ENCODE measurements at places on chromosomes 3 and 15. TPM values are rescaled to one million over a fixed set of nuclear protein-coding genes. Genes with fewer than 3 reads are reported as not detected.

The STRA6 gene
- 0.39 TPM for total RNA-seq

The LHFPL4 gene
- total RNA-seq = not detected

- no peaks in the 10 kb centered on the region for H3K27me3 ChIP-seq
- no peaks in the 10 kb centered on the region for H3K4me1 ChIP-seq
- no peak overlapping the region for H3K4me3 ChIP-seq
- H3K27ac ChIP-seq = no peak overlapping the region
- H3K36me3 ChIP-seq = no peaks in the 10 kb centered on the region
Measured at GRCh38 chr3:158486200-158486599, 84.8 kb upstream of the MLF1 start.

DNA sequence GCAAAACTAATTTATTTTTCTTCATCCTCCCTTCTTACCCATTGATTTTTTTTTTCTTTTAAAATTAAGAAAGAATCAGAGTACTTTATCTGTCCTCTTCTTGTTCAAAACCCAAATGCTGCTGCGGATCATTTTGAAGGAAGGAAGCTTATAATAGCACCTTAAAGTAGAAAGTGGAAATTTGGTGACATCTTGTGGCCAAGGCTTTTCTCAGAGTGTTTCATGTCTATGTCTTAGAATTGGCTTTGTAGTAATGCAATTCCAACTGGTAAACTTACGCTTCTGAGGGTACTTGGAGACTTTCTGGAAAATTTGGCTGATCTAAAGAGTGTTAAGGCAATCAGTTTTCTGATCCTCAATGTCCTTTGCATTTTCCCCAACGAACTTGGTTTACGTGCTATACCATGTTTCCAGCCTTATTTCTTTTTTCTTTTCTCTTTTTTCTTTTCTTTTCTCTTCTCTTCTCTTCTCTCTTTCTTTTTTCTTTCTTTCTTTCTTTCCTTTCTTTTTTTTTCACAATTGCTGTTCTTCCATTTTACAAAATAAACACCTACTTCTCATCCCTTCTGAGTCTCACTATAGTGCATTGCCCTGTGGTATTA is 30.7 kb downstream of the C3orf38 start:
- H3K36me3 ChIP-seq = no peaks in the 10 kb centered on the region
- no peak overlapping the region for H3K4me3 ChIP-seq
- H3K27ac ChIP-seq = no peak overlapping the region
- H3K27me3 ChIP-seq = no peaks in the 10 kb centered on the region

- H3K4me3 ChIP-seq = no peak overlapping the region
- no peaks in the 10 kb centered on the region for H3K27me3 ChIP-seq
- H3K27ac ChIP-seq = no peak overlapping the region
- H3K36me3 ChIP-seq = no peaks in the 10 kb centered on the region
Measured at GRCh38 chr3:161893972-161894371, 397.4 kb downstream of the OTOL1 start.
